Activated CD4-positive, alpha-beta T cell treated with anti-CD3 and anti-CD28 coated beads for 24 hours (primary cell): ENCODE measurements at places on chromosomes 16 and 17.

GRCh38 chr16:29849505-29849904 is 13.5 kb downstream of the CDIPT start:
- no peak for DNase-seq

- DNase-seq: no peak
Observed at GRCh38 chr16:52680993-52681392, 134.1 kb upstream of the TOX3 start.

GRCh38 chr16:31754998-31755615 is 118.5 kb upstream of the ZNF267 start:
- DNase-seq: no peak

DNA sequence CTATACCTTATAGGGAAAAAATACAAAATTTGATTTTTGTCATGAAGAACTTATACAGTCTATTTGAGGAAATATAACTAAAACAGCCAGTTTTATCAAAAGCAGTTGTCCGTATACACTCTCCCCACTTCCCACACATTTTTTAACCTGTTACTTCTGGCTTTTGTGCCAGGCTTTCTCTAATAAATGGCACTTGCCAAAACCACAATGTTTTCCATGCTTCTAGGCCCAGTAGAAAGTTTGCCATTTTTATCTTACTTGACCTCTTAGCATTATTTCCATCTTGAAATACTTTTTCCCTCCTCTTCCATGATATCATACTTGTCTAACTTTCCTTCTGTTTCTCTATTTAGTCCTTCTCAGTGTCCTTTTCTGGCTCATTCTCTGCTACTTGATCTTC is 38.8 kb downstream of the EFCAB5 start:
- DNase-seq: no peak

DNA sequence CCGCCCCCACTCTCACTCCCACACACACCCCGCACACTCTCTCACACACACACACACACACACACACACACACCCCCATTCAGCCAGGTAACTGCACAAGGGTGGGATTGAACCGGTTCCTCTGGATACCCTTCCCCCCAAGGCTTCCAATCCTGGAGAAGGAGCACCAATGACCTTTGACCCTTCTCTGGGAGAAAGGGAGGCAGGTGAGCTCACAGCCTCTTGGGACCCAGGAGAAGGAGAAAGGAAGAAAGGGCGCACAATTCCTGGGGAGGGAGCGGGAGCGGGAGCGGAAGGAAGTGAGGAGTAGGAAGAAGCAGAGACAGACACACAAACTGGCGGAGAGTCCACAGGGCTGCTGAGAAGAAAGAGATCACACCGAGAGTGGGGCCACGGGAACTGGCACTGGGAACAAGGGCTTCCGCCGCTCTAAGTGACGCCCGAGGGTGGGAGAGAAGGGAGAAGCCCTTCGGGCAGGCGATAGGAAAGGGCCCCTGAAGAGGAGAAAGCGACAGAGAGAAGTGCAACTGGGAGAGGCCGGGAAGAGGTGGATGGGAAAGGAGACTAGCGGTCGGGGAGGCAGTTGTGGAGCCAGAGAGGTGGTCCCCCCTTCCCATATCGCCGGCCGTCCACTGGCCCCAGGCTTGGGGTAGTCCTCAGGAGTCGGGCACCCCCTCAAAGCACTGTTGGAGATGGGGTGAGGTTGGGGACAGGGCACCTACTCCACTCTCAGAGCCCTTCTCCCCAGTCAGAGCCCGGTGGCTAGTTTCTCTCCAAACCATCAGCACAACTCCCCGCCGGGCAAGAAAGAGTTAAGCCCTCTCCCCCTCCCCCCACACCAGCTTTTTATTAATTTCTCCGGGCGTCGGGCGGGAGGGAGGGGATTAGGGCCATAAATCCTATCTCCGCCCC is 1.3 kb downstream of the SAMD14 start:
- no peak for DNase-seq

GRCh38 chr17:37450112-37450511 is 39.6 kb upstream of the DUSP14 start:
- DNase-seq: no peak

GRCh38 chr16:77273-77806 is 685 bp upstream of the MPG start:
- DNase-seq: no peak

GRCh38 chr16:81712681-81713080 is 66.4 kb upstream of the PLCG2 start:
- DNase-seq: no peak

DNA sequence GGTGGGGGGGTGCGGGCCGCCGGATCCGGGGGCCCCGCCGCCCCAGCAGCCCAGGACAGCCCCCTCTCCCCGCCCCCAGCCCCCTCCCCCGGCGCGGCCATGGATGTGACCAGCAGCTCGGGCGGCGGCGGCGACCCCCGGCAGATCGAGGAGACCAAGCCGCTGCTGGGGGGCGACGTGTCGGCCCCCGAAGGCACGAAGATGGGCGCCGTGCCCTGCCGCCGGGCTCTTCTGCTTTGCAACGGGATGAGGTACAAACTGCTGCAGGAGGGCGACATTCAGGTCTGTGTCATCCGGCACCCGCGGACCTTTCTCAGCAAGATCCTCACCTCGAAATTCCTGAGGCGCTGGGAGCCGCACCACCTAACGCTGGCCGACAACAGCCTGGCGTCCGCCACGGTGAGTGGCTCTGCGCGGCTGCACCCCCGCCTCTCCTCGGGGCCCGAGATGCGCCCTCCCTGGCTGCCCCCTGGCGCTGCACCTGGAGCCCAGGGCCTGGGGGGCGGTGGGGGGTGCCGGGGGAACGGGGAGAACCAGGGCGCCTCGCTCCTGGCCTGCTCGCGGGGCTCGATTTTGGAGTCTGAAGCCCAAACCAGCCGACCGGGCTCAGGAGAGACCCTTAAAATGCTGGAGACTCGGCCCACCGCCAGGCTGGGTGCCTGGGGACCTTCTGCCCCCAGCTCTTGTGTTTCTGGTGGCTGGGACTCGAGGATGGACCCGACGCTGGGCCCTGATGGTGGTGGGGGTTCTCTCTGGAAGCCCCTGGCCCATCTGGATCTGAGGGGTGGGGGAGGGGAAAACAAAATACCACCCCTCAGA is 744 bp downstream of the CMIP start:
- DNase-seq: no peak

DNA sequence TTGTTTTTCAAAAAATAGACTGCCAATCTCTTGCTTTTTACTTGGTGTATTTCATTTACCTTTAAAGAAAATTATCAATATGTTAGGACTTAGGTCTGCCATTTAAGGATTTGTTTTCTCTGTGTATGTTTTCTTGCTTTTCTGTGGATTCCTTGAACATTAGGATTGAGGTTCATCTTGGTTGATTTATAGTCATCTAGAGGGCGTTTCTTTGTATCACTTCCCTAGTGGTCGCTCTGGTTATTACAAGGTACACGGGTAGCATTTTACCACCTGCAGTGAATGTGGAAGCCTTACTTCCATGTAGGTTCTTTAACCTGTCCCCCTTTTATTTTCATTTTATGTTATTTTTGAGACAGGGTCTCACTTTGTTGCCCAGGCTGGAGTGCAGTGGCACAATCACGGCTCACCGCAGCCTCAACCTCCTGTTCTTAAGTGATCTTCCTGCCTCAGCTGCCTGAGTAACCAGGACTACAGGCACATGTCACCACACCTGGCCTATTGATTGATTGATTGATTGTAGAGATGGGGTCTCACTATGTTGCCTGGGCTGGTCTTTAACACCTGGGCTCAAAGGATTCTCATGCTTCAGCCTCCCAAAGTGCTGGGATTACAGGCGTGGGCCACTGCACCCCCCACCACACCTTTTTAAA is 35.2 kb upstream of the CBX4 start:
- no peak for DNase-seq

DNA sequence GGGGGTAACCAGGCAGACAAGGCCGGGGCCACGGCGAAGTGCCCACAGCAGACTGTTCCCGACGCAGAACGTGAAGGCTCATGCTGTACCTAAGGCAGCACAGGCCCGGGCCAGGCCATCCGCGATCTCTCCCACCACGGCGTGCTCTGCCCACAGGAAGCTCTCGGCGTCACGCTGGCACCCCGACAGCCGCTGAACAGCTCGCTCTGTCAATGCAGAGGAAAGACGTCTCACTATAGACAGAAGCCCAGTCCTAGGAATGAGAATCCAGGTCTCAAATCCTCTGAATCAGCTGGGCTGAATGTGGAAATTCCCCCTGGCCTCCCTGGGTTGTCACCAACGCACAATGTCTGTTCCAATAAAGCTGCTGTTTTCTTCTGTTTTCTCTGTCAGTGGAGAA is 21.4 kb downstream of the SERPINF1 start:
- no peak for DNase-seq
